ENCODE measurements at places on chromosomes 3 and 15. TPM values are rescaled to one million over a fixed set of nuclear protein-coding genes. Genes with fewer than 3 reads are reported as not detected.

DNA sequence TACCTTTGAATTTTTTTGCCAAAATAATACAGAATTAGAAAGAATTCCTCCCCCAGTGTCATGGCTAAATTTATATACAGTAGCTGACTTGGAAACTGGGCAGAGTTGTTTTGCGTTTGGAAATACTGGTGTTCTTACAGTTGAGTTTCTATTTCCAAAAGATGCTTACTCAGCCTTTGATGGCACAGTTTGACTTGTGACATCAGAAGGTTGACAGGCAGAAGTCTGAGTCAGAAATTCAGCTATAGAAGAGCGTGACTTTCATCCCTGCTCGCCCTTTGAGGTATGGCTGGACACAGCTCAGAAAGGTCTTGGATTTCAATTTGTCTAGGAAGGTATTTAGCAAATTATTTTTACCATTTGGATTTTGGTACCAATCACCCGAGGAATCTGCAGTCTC lies 175.8 kb downstream of the VGLL4 start:
- no peak overlapping the region for H3K27ac ChIP-seq
- peaks cover 33% of the 10 kb centered on the region for H3K4me1 ChIP-seq
- H3K27me3 ChIP-seq, result no peaks in the 10 kb centered on the region
- DNase-seq, result no peak
- no peak overlapping the region for H3K4me3 ChIP-seq

The NGLY1 gene
- total RNA-seq, result 21.2 TPM

DNA sequence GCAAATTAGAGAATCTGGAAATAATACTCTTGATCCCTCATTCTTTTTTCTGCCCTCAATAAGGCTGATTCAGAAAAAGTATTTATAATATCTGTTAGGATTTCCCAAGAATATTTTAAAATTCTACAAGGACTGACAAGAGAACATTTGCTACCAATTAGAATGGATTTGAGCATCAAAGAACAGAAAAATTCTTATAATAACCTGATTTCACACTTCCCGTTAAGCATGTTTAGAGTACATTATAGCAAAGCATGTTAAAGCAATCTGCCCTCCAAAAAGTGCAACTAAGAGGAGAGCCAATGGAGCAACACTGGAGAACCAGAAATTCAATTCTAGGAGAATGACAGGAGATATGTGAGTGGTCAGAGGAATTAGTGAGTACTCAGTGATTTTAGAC lies 57.2 kb downstream of the THBS1 start:
- no peaks in the 10 kb centered on the region for H3K4me1 ChIP-seq
- DNase-seq, result no peak
- H3K4me3 ChIP-seq, result no peak overlapping the region
- H3K27ac ChIP-seq, result no peak overlapping the region
- H3K27me3 ChIP-seq, result no peaks in the 10 kb centered on the region
- no peaks in the 10 kb centered on the region for H3K36me3 ChIP-seq

The NEK4 gene
- 29.2 TPM for total RNA-seq

- peaks cover under 1% of the 10 kb centered on the region for H3K4me1 ChIP-seq
- peak; percentile 88 for DNase-seq
- no peak overlapping the region for H3K27ac ChIP-seq
- no peak overlapping the region for H3K4me3 ChIP-seq
- no peaks in the 10 kb centered on the region for H3K36me3 ChIP-seq
These were observed 168.6 kb downstream of the KLF13 start for GRCh38 chr15:31495281-31495680.

The CELSR3 gene
- 0.33 TPM for total RNA-seq

DNA sequence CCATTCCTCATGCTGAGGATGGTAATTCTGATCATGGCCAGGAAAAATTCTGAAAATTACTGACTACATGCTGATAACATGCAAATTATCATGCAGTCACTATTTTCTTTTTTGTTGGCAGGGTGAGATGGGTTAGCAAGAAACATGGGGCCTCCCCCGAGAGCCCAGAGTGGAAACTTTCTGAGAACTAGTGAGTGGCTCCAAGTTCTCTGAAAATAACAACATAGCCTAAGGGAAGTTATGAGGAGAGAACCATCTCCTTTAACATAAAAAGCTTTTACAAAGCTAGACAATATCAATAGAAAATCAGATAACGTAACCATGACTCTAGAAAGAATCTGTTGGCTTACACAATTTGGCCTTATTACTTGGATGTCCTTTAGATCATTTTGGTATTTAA lies 254.2 kb downstream of the PLOD2 start:
- H3K4me3 ChIP-seq, result no peak overlapping the region
- H3K36me3 ChIP-seq, result no peaks in the 10 kb centered on the region
- no peaks in the 10 kb centered on the region for H3K27me3 ChIP-seq
- DNase-seq, result no peak
- H3K27ac ChIP-seq, result no peak overlapping the region

GRCh38 chr3:65810302-65810701 lies 228.4 kb downstream of the MAGI1 start:
- DNase-seq, result no peak
- H3K27ac ChIP-seq, result no peak overlapping the region
- no peaks in the 10 kb centered on the region for H3K27me3 ChIP-seq
- no peak overlapping the region for H3K4me3 ChIP-seq

The PRSS50 gene
- total RNA-seq, result not detected

The KIAA1143 gene
- 28.2 TPM for total RNA-seq

The SERPINI2 gene
- total RNA-seq, result not detected

The ZKSCAN7 gene
- total RNA-seq, result 4.2 TPM

- DNase-seq, result no peak
- peaks cover 14% of the 10 kb centered on the region for H3K36me3 ChIP-seq
- H3K4me1 ChIP-seq, result peaks cover 52% of the 10 kb centered on the region
- H3K27me3 ChIP-seq, result no peaks in the 10 kb centered on the region
These were observed 648 bp downstream of the CYB561D2 start for GRCh38 chr3:50351323-50351697.
